ENCODE measurements at places on chromosomes 13 and 19.
A peak's percentile ranks its signal among the peaks of the same experiment; 100 is the strongest.

DNA sequence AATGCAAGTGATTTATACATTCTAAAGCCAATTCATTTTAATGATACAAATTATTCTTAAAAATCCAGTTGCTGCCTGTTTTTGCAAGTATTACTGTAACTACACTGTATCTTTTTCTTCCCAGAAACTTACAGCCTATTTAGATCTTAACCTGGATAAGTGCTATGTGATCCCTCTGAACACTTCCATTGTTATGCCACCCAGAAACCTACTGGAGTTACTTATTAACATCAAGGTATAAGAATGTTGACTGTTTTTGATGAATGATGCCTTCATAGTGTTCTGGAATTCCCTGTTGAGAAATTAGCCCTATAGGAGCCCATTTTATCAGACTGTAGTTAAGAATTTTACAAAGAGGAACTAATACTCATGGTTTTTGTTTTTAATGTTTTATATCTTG, 25.0 kb downstream of the ITM2B start:
- DNase-seq: no peak

DNA sequence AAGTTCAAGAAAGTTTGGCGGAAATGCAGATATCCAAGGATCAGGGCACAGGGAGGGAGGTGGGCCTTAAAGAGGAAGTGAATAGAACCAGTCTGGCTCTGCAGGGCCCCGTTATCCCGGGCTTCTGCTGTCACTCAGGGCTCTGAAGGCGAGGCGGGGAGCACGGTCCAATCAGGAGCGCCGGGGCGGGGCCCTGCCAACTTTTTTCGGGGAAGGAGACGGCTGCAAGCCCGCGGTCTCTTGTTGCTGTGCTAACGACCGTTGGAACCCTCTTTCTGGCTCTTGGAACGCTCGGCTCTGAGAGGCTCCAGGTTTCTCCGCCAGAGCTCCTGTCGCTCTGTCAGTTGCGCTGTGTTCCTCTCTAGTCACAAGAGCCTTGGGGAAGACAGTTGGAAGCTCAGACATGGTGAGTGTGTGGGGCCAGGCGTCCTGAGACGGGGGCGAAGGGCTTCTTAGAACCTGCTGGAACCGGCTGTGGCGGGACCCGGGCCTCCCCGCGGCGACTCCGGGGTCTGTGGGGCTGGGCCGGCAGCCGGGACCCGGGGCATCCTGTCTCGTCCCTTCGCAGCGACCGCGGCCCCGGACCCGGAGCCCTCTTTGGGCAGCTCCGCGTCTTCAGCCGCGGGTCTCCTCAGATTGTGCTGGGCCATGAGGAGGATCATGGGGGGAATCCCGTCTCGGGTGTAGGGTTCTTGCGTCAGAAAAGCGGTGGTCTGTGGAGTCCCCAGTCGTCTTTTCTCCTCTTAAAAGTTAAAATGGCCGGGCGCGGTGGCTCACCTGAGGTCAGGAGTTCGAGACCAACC, 27.7 kb downstream of the ZNF844 start:
- DNase-seq: peak; percentile 72

DNA sequence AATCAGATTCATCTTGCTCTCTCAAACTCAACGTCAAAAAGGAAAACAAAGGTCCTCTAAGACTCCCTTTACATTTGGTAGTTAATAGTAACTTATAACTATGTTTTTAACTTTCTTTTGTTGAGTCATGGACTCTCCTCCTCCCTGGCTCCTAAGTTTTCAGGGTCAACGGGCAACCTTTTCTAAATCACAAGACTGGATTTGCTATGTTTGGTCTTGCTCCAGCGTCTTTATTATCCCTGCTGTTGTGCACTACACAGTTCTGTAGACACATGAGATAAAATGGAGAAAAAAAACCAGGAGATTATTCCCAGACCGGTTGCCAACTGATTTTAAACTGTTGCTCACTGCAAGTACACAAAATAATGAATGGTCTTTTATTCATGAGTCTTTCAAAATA, 1.9 kb upstream of the ITM2B start:
- no peak for DNase-seq

DNA sequence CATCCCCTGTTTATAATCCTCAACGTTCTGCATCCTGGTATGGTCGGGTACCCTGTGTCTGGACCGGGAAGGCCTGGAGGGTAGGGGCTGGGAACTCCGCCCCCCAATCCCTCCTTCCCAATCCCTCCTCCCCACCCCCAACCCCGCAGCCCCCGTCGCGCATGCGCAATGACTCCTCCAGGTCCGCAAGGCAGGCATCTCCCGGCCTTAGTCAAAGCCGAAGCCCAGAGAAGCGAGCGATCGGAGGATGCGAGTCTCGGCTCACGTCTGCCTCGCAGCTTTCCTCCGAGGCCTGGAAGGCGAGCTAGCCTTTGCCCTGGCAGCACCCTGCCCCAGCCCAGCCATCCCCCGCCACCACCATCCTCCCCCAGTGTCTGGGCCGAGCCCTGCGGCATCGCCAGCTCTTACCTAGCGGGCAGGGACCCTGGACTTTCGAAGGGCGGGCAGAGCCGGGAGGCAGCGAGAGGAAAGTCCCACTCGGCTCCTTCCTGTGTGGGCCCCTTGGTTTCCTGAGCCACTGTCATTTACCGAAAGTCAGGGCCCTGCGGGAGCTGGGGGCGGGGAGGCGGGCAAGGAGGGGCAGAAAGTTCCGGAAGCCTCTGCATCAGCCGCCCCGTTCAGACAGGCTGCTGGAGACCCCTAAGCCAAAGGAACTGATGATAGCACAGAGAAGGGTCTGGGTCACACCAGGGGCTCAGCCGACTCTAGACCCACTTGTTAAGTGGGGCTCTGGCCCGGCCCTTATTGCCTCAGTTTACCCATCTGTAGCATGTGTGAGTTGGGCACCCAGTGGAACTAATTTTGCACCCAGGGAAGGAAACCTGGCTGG, at the start of gene JAK3:
Gene JAK3, minus strand, starts transcription at position 445 of the 829 bp plus-strand sequence. CDS start 3,565 bp downstream, outside the sequence.
- DNase-seq: no peak

- DNase-seq: no peak
Measured at GRCh38 chr19:19053508-19054314, 10.1 kb upstream of the SLC25A42 start.

GRCh38 chr13:114151031-114151430, 18.6 kb upstream of the RASA3 start:
- DNase-seq: no peak

GRCh38 chr13:92609376-92609775, 617.2 kb upstream of the GPC6 start:
- no peak for DNase-seq

GRCh38 chr19:29260477-29261317, 47.7 kb upstream of the UQCRFS1 start:
- no peak for DNase-seq

- DNase-seq: no peak
Measured at GRCh38 chr13:25112695-25113255, 16.8 kb downstream of the PABPC3 start.

GRCh38 chr13:114108141-114108761, 24.2 kb downstream of the RASA3 start:
- DNase-seq: no peak

DNA sequence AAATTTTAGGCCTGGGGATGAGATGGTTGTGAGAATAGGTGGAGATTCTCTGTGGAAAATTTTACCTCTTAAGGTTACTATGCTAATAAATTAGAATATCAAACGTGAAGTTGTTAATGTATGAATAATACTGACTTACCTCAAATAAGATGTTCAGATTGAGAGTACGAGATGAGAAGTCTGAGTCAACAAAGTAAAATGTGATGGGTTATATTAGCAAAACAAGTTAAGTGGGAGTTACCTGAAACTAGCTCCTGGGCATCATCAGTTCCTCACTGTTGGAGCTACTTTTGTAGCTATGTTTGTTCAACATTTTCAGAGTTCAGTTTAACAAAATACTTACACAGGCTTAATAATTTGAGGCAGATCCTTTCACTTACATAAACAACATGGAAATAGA, 108.6 kb downstream of the PIBF1 start:
- DNase-seq: no peak

DNA sequence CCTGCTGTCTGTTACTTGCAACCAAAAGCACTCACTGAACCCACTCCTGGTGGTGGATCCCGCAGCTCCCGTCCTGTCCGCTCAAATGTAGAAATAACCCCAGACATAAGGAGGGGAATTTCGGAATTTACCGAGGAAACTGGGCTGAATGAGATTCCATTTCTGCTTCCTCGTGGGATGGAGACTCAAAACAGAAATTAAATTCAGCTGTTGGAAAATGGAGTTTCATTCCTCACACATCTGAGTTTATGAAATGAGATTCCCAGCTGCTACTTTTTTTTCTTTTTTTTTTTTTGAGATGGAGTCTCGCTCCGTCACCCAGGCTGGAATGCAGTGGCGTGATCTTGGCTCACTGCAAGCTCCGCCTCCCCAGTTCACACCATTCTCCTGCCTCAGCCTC, 44.3 kb downstream of the COLGALT1 start:
- DNase-seq: peak; percentile 10

- DNase-seq: no peak
Measured at GRCh38 chr13:73169971-73170370, 111.2 kb downstream of the KLF5 start.

GRCh38 chr19:38395381-38396114, 7.1 kb downstream of the SPRED3 start:
- no peak for DNase-seq

- no peak for DNase-seq
Measured at GRCh38 chr19:2728783-2729387, 7.7 kb upstream of the DIRAS1 start.

DNA sequence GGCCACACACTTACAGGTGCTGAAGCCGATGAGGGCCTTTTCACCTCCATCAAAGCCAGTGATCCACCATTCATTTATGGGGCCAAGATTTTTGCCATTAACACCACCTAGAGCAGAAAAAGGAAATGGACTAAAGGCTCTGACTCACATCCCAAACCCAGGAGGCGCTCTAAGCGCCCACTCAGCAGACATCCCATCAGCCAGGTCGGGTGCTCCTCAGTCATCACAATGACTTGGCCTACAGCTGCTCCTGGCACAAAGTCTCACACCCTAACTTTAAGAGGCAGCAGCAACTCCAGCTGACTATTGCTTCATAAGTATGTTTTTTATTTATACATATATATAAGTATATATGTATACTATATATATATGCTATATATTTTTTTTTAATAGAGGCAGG, 36.1 kb upstream of the EIF3G start:
- DNase-seq: no peak

GRCh38 chr13:58190577-58190976, 559.0 kb downstream of the PCDH17 start:
- DNase-seq: no peak

- DNase-seq: no peak
Measured at GRCh38 chr13:28699246-28699645, 19.5 kb downstream of the SLC46A3 start.

- no peak for DNase-seq
Measured at GRCh38 chr13:23609874-23610576, 39.8 kb downstream of the TNFRSF19 start.

DNA sequence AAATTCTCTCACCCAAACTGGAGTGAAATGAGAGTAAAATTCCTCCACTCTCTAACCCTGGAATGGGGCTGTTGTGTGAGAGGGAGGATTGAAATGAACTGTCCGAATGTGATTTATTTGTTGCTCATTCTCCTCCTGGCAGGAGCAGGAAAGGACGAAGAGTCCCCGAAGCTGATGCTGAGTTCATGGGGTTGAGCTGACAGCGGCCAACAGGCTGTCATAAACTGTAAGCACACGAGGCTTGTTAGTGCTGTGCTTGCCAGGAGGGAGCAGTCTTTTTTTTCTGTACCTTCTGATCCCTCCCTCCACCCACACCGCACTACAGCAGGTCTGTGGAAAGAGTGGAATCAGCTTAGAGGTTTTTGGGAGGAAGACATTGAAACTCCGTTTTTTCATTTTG, 33.1 kb upstream of the ZNF331 start:
- no peak for DNase-seq

- DNase-seq: no peak
Measured at GRCh38 chr19:34375598-34375997, 10.6 kb downstream of the GPI start.

DNA sequence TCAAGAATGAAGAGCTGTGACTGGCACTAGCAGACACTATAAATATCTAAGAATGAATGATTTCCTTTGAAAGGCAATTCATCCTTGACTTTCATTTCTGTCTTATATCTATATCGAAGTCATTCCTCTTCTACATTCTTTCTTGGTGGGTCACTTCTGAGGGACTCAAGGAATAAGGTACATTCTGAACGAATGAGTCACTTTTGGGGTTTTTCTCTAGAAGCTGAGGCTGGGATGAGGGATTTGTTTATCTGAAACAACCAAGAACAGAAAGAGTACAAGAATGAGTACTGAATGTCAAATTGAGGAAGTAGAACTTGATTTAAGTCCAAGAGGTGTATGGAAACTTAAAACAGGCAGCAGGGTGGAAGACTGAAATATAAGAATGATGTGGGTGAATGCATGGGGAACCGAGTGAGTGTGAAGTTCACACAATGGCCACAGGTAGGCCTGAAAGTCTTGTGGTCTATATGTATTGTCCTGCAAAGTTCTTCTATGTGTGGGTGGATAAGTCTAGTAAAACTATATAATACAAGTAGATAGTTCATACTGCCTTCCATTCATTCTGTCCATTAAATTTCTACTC, 343.9 kb downstream of the OXGR1 start:
- no peak for DNase-seq

DNA sequence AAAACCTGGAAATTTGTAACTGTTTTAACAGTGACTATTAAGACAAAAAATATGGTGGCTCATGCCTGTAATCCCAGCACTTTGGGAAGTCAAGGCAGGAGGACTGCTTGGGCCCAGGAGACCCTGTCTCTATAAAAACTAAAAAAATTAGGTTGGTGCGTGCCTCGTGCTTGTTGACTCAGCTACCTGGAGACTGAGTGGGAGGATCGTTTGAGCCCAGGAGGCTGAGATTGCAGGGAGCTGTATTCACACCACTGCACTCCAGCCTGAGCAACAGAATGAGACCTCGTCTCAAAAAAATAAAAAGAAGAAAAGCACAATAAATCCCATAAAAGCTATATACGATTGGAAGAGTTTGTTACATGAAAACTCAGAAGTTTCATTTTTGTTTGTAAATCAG, 23.7 kb downstream of the KLF5 start:
- DNase-seq: no peak

- no peak for DNase-seq
Measured at GRCh38 chr13:77375560-77376108, 48.7 kb upstream of the MYCBP2 start.

- no peak for DNase-seq
Measured at GRCh38 chr13:46527237-46527636, 25.7 kb upstream of the LRCH1 start.

DNA sequence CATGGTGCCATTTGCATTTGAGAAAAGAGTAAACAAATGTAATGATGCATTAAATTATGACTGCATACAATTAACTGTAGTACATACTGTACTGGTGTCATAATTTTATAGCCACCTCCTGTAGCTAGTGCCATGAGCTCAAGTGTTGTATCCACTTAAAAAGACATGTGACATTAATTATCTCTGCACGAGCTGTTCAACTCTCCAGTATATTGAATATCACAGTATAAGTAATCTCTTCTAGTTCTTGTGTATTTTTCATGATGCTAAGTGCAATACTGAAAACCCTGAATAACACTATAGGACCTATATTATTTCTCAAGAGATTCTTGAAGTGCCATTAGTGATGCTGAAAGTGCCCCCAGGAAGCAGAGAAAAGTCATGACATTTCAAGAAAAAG, 387.3 kb downstream of the PCDH17 start:
- DNase-seq: no peak

Measured in GM04504 (cell line).